ENCODE measurements at places on chromosomes 6 and 20. TPM values are rescaled to one million over a fixed set of nuclear protein-coding genes. Genes with fewer than 3 reads are reported as not detected.

ZSCAN23 gene
- 0.34 TPM for total RNA-seq

SLC16A10 gene
- not detected for total RNA-seq

OPRL1 gene
- total RNA-seq: 0.93 TPM

TRIM31 gene
- total RNA-seq: not detected

ANGPT4 gene
- under 0.01 TPM for total RNA-seq

MAS1 gene
- total RNA-seq: not detected

Data from pericardium fibroblast (primary cell).